ENCODE measurements at places on chromosomes 12 and 14.

- DNase-seq = no peak
Observed at GRCh38 chr14:73476451-73476931, 14.2 kb upstream of the RIOX1 start.

DNA sequence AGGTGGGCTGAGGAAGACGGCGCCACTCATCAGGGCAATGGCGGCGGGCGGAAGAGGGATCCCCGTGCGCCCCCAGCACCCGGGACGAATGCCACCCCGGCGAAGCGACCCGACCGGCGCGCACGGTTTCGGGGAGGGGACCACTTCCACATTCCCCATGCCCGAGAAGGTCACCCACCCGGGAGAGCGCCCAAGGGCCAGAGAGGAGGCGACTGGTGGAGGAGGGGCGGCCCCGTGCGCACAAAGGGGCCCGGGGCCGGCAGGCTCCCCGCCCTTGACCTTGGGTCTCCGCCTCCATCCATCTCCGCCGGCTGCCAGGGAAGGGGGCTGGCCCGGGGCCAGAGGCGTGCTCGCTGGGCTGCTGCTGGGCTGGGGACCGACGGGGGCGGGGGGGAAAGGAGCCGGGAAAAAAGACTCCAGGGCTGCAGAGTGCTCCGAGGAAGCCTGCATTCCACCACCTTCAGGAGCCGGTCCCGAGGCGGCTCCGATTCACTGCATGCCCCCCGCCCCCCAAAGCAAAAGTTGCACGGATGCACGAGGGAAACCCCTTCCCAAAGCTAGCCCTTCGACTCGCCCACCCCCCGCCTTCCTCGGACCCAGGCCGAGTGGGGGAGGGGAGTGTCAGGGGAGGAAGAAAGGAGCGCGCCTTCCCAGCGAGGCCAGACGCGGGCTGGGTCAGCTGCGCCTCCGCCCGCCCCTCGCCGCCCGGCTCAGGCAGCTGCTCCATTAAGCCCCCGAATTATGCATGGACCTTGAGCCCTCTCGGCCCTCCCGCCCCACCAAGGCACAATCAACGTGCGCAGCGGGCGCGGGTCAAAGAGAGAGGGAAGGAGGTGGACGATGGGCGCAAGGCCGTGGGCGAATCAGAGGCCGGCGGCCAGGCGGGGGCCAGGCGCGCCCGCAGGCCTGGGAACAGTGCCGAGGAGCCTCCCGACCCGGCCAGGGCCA is 26.2 kb downstream of the BCL11B start:
- DNase-seq = peak; percentile 61

DNA sequence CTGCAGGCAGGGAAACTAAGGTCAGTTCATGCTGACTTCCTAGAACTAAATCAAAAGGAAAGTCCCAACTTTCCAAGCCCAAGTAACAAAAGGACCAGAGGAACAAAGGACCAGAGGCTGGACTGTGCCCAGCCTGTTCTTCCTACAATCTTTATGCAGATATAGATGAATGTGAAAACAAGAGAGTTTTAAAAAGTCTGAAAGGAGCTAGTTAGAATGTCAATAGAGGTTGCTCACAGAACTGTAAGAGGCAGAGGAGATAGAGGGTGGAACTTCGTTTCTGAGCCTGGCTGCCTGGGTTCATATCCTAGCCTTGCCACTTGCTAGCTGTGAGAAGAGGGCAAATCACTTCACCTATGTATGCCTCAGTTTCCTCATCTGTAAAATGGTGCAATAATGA is 30.0 kb upstream of the CCDC63 start:
- no peak for DNase-seq

GRCh38 chr12:15044471-15044870 is 71.6 kb downstream of the PDE6H start:
- no peak for DNase-seq

GRCh38 chr14:90405101-90405500 is 8.3 kb downstream of the CALM1 start:
- DNase-seq = no peak

DNA sequence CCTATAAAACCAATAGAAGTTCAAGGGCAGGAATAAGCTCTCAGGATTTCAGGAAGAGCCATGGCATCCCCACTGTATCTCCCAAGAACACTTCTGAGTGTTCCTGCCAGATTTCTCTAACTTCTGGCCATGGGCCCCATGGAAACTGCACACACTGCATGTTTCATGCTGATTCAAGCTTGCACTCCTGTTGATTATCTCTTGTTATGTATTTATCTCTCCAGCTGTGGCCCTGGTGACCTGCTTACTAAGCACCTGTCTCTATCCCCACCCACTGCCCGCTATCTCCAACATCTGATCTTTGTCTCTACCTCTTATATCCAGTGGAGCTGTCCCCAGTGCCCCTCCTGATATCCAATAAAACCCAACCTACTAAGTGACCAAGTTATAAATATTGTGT is 285.3 kb downstream of the PDZRN4 start:
- peak; percentile 15 for DNase-seq

DNA sequence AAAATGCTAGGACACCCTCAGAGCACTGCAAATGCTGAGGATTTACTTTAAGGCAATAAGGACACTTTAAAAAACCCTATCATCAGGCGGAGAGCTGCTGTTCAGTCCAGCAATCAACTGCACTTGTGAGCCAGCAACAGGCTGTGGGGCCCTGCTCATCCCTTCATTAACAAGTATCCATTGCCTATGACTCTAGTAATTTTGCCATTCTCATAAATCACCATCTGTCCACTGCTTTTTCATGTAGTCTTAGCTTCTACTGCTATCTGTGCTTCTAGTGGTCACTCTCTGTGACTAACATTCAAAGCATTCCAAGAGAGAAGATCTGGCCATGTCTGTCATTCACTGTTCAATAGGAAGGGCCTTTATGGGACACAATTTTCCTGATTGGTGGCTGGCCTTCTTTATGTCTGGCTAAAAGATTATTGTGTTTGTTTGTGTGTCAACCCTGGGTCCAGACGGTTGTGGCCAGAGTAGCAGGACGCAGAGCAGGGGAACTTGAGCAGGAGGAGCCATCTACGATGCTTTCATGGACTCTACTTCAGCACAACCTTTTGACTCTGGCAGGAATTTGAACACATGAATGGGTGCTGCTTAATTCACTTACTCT is 3.6 kb upstream of the KRAS start:
- DNase-seq = peak; percentile 19

DNA sequence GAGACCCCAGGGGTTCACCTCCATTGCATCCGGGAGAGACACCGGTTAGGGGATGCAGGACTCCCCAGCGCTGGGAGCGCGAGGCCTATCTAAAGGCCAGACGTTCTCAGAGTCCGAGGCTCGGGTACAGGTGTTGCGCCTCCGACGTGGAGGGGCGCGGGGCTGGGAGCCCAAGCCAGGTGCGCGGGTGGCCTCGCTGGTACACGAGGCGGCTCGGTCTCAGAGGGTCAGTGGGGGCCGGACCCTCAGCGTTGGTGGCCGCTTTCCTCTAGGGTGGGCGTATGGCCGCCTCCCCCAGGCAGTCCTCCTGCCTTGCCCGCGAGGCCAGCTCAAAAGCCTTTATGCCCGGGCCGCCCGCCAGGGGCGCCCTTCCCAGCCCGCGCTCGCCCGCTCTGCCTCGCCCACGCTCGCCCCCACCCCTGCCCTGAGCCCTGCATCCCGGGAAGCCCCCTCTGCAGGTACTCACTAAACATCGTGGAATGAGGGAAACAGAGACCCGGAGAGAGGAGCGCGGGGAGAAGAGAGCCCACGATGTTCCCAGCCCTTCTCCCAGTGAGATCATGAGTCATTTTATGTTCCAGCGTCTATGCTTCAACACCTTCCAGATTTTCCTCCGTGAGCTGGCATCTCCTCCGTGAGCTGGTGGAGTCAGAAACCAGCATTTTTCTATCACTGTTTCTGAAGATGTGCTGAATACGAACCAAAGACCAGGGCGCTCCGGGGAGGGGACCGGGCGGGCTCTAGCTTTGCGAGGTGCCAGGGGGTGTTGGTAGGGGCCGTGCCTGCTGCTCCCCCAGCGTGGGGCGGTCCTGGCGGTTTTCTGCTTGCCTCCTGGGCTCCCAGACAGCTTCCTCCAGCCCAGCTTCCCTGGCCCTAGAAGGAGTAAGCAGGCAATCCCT is 73.8 kb downstream of the DIO3 start:
- DNase-seq = no peak

- no peak for DNase-seq
Observed at GRCh38 chr14:78282437-78282836, 112.3 kb downstream of the NRXN3 start.

- DNase-seq = no peak
Observed at GRCh38 chr14:47194055-47194454, 481.4 kb downstream of the MDGA2 start.

DNA sequence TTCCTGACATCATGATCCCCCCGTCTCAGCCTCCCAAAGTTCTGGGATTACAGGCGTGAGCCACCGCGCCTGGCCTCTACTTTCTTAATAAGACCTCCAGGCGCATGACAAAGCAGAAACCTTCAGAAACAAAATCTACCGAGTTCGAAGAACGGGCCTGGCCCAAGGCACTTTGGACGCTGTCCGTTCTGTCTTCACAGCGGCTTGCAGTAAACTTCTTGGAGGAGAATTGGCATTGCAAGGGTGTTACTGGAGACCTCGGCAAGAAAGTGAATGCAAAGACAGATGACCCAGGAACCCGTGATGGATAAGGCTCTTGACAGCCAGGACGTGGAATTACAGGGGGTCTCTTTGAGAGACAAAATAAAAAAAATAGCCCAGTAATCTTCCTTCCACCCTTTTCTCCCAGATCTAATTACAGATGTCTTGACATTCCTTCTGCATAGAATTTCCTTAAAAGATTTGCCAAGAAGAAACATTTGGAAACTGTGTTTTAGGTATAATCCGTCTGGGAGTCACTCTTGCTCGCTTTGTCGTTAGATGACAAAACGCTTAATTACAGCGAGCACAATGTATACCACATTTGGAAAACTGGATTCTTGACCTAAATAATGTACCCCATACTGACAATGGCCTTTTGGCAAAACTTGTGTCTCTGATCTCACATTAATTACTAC is 83.2 kb upstream of the TBX3 start:
- no peak for DNase-seq

DNA sequence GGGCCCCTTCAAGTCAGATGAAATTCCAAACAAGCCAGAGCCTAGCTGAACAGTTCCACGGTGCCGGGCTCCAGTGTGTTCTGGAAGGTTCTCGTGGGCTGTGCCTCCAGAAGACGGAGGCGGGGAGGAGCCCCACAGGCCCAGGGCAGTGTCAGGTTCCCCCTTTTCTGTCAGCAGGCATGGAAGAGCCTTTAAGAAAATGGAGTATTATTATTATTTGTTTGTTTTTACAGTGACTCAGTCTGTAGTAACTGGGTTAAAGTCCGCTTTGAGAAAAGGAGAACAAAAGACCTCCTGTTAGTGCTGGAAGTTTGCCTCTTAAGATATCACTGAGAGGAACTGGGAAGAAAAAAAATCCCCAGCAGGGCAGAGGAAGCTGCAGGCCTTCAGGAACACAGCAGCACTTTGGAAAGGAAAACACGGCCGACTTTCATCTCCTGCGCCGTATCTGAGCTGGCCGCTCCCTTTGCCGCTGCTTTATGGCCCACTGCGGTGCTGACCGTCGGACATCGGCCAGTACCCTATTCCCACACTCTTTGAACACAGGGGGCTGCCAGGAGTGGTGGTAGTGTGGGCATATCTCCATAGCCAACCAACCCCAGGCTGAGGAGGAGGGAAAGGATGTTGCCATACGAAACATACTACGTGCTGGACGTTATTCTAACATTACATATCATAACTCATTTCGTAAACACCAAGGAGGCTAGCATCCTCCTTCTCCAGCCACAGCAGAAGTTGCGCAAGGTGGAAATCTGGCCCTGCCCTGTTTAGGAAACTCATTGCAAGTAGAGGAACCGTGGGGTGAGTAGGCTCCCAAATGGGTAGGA is 194.0 kb downstream of the ZFP36L1 start:
- peak; percentile 91 for DNase-seq

DNA sequence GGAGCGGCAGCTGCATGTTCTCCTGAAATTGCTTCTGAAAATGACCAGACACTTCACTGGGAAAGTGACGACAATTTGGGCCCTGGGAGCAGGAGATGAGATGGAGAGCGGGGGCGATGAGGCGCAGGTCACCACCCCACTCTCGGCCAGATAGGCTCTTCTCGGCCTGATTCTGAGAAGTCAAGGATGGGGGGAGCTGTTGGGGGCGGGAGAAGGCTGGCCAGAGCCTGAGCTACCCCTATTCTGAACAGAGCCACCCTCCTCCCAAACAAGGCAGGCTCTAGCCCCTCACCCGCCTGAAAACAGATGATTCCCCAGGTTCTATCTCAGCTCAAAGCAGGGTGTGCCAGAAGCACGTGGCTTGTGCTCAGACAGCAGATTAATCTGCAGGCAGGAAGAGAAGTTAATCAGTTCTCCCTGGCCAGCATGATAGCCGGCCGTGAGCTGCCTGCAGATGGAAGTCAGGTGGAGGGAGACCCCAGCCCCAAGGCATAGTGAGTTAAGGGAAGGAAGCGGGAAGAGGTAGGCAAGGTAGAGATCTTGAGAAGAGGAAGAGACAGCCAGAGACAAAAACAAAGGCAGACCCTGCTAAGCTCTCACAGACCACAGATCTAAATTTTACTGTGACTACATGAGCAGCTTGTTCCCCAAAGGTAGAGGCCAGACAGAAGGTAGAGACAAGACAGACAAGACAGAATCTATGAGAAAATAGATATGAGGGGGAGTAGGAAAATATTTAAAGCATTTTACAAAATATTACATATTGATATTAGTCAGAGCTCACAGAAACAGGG is 10.9 kb upstream of the TAC3 start:
- no peak for DNase-seq

DNA sequence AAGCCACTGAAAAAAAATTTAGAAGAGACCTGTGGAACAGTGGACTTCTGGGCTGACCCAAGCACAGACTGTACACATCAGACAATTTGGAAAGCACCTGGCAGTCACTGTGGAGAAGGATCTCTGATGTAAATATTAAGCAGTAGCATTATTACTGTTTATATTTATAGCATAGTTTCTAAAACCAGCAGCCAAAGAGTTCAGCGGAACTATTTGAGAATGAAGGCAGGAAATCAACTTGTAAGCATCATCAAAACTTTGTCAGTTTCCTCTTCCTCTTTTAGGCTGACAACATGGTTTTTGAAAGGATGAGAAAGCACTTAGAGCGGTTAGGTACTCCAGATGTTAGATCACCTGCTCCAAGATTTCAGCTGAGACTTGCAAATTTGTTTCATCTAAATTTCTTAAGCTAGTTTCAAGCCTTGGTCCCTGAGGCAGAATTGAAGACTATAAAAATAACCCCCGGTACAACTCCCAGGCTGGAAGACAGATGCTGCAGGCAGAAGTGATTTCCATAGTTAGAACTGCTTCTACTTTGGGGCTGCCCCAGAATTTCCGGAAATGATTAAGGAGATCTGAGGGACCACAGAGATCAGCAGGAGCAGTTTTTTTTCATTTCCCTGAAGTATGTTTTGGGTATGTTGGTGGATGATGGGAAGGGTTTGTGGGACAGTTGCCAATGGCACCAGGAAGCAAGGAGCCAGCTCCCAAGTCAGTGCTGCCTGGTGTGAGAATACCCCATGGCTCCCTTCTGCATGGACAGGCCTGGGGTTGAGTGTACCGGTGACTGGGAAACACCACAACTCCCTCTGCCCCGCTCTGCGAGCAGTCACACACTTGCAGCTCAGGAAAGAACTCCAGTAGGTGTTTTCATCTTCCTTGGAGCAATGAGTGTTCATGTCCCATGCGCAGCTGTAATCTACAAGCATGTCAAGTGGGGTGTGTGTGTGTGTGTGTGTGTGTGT is 354.5 kb downstream of the NUAK1 start:
- DNase-seq = peak; percentile 5

All from small intestine (tissue), 16 donors.